Epithelial cell of proximal tubule (primary cell): ENCODE measurements at places on chromosomes 4 and X. TPM values are rescaled to one million over a fixed set of nuclear protein-coding genes. Genes with fewer than 3 reads are reported as not detected.

- no peak for DNase-seq
Observed at GRCh38 chr4:39978378-39978775, 666 bp upstream of the PDS5A start.

DNA sequence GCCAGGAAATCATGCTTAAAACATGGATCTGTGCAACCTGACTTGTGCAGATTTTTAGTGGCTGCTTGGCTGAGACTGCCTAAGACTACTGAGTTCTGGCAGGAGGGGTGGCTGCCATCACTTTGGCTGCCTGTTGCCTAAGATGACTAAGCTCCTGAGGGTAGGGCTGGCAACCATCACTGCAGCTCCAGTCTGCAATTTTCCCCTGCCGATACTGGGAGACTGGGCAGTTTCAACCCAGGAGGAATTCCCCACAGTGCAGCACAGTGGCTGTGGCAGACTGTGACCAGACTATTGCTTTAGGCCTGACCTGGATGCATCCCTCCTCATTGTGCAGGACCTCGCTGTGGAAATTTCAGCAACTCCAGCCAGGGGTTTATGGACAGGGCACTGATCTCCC lies 544.9 kb downstream of the ANKRD50 start:
- no peak for DNase-seq

DNA sequence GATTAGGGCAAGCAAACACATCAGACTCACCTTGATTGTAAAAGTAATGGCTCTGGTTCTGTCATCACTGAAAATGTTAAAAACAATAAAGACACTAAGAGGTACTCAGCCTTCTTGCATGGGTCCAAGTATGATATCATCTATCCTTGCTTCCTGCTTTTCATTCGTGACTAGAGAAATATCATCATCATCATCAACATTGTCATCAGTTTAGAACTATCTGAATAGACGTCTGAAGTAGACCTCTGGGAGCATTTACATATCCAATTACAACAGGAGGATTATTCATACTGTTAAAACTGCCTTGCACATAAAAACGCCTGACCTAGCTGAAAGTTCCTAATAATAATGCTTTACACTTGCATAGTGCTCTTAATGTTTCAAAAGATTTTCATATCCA lies 9.8 kb upstream of the FRAS1 start:
- no peak for DNase-seq

- no peak for DNase-seq
Observed at GRCh38 chr4:85870298-85871083, 395.5 kb downstream of the ARHGAP24 start.

- DNase-seq = no peak
Observed at GRCh38 chr4:89216866-89217265, 90.7 kb downstream of the GPRIN3 start.

DNA sequence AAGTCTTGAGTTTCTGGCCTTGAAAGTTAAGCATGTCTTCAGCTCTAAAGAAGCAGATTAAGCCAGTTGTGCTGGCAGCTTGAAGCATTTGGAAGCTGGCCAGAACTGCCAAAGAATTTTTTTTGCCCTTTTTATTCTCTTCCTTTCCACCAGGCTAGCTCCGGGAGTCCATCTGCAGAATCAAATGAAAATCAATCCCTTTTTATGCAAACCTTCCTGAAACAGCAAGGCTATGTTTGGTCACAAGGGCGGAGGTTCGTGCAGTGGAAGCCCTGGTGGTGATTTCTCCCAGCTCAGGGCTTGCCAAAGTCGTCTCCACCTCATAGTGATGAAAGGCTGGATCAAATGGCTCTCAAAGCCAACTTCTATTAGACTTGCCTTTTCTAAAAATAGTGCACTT lies 21.6 kb upstream of the C4orf54 start:
- DNase-seq = no peak

DNA sequence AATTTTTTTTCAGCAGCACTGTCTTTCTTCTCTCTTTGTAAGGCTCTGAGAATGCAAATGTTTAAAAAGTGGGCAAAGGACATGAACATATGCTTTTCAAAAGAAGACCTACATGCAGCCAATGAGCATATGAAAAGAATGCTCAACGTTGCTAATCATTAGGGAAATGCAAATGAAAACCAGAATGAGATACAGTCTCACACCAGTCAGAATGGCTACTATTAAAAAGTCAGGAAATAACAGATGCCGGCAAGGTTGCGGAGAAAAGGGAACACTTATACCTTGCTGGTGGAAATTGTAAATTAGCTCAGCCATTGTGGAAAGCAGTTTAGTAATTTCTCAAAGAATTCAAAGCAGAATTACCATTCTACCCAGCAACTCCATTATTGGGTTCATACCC lies 51.6 kb downstream of the BMP15 start:
- DNase-seq = no peak

DNA sequence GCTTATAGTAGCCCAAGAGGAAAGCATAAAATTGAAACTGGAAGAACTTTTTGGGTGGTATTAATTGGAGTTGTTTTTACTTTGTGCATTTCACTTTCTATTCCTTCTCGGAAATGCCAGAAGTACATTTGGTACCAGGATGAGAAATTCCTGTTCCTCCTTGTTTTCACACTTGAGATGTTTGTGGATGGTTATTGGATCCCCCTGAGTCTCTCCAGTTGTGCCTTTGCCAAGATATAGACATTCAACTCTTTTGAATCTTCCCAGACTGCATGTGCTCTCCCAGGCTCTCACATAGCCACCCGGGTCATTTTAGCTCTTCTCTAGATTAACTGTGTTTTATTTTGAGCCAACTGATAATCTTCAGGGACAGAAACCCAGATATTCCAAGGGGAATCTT lies 120.5 kb downstream of the AFF1 start:
- no peak for DNase-seq

DNA sequence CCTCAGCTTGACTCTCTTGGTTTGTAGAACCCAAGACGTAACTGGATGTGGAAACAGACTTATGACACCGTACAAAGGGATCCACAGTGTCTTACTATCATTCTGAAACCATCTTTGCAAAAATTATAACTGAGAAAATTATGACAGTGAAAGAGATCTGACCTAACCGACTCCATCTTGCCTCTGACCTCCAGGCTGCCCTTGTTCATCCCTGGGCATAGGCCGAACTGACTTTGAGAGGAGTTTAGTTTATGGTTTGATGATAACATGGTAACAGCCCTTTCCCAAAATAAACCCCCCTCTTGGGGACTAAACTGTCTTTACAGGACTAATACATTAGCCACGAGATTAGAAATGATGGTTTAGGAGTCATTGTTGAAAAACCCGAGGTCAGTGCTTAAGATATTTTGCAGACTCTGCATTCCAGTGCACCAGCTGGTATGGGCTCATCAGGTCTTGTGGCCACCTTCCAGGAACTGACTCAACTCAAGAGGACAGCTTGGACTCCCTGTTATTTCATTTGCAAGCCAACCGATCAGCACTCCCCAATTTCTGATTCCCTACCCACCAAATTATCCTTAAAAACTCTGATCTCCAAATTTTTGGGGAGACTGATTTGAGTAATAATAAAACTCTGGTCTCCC lies 49.6 kb downstream of the CASP3 start:
- DNase-seq = peak; percentile 25

DNA sequence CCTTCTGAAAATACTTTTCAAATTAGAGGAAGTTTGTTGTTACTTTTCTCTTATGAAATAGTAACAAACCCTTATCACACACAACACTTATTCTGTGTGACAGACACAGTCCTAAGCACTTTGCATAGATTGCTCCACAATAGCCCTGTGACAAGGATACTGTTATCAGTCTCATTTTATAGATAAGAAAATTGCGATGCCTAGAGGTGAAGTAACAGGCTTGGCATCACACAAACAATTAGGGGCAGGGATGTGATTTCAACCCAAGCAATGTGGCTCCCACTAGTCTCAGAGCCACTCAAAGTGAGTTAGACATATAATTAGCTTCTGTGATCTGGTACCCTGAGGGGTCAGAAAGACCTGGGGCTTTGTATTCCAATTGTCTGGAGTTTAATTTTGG lies 339.9 kb downstream of the FBXO8 start:
- no peak for DNase-seq

DNA sequence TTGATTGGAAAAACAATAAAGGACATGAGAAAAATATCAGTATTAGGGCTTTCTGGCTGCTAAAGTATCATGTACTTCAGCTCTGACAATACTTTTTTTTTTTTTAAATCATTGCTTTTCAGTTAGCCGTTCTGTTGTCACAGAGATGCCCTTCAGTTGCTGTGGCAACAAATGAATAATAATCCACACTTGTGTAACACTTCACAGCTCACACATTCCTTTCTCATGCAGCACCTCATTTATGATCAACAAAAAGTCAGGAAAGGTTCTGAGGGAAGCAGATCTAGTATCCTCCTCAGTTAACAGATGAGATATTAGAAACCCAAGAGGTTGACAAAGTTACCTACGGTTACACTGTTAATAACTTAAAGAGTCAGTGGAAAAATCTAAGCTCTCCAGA lies 444.2 kb upstream of the SLIT2 start:
- peak; percentile 93 for DNase-seq

- DNase-seq = no peak
Observed at GRCh38 chr4:98996765-98997068, 1.2 kb downstream of the METAP1 start.

- no peak for DNase-seq
Observed at GRCh38 chr4:112540695-112541094, 24.7 kb upstream of the NEUROG2 start.

DNA sequence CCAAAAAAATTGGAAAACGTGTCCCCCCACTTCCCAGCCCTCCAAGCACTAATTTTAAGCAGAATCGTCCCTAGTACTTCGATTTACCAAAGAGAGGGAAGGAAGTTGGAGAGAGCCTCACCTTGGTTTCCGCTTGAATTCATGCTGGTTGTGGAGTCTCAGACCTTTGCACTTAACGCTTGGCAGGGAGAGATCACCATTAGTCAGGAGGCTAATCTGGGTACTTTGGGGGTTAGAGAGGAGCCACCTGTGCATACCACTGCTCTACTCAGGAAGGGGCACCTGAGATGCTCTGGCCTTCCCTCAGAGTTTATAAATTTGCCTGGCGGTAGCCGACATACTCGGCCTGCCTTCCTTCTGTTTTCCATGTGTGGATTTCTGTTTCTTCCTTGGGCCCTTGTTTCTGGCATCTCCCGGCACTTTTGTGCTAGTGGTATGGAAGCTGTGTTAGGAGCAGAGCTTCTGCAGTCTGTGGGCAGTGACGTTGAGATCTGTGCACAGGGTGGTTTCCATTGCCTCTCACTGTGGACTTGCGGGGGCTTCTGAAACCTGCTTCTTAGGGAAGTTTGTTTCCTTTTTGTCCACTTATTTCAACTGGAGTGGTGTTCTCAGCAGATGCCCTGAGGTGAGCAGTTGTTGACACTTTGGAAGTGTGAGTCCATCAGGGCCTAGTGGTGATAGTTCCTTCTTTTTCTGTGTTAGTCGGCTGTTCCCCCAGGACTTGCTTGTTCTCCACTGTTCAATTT lies 104.2 kb downstream of the TMEM131L start:
- DNase-seq = no peak

GRCh38 chr4:82421796-82422560 lies 8.3 kb downstream of the HNRNPDL start:
- DNase-seq = no peak

DNA sequence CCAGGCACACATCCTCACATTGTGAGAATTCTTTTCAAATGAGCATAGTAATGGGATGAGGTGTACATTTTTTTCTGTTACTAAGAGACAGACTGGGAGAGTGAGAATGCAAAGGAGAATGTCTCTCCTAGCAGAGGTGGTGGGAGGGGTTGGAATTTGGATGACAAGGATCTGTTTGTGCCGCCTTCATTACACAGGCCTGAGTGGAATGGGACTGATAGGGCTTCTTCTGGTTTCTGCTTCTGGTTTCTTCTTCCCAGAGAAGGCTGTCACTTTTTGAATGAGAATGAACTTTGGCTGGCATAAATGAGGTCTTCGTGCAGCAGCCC lies 55.4 kb downstream of the C4orf51 start:
- peak; percentile 97 for DNase-seq

DNA sequence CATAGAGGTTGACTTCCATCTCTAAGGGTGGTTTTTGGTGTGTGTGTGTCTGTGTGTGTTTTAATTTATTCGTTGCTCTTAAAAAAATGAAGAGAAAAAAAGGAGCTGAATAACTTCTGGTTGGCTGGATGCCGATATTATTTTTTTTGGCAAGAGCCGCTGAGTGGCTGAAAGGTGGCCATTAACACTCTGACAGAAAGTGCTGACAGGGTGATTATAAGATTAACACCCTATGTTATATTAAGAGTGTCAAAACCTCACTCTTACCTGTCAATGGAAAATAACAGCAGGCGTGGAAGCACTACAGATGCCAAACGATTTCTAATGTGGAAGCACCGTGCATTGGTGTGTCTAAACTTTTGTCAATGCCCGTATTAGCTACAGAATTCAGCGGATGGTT lies 622.5 kb downstream of the ANKRD50 start:
- DNase-seq = no peak

DNA sequence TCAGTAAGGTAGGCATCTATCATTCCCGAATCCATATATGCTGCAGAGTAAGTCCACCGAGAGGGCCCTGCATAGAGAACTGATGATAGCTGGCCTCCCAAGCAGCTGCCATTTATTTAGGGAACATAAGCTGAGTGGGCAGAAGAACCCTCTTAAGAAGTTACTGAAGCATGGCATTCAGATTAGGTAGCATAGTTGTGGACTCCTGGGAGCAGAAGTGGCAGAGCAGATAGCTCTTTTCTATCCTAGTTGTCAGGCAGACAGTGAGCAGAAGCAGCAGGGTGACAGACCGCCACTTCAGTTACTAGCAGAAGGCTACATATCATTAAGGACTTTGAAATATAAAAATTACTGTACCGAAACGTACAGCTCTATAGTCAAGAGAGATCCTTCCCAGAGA lies 454.7 kb downstream of the PPP4R3C start:
- no peak for DNase-seq

DNA sequence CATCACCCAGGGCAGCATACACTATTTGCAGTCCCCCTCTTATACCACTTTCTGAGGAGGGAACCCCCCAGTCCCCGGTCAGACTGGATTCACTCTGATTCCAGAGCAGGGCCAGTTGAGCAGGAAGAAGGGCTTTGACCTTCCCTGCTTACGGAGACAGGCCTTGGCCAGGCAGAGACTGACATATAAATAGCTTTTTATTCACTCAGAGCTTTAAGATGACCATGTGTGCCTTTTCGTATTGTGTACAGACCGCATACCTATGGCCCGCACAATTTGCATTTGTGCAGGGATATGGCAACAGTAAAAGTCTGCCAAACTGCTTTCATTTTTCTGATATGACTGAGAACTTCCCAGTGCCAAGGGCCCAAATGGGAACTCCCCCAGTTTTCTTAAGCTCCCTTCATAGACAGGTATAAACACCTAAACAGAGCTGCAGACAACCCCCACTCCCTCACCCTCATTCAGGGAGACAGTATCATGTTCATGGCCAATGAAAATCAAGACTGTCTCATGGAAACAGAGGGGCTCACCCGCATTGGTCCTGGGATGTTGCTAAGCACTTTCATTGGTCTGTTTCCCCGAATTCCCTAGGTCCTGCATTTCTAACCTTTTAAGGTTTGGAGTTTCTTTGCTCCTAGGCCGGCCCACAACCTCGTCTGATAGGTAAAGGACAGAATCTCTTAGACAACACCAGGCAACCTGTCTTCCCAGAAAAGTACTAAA lies 86.0 kb downstream of the RTL5 start:
- no peak for DNase-seq

- no peak for DNase-seq
Observed at GRCh38 chr4:5448221-5448620, 260.1 kb downstream of the EVC2 start.

Gene SPANXC
- not detected in 2 replicates for total RNA-seq

Gene F11
- not detected in 2 replicates for total RNA-seq

Gene RAI2
- total RNA-seq = 0.17 TPM in 1 of 2 replicates, not detected in the other

Gene FAM9C
- not detected in 2 replicates for total RNA-seq

Gene GJB1
- total RNA-seq = 0.07 and 0.40 TPM in 2 replicates

Gene HPSE
- 0.69 and 3.8 TPM in 2 replicates for total RNA-seq

Gene ART3
- not detected in 2 replicates for total RNA-seq

Gene SLC10A3
- 26.1 and 29.1 TPM in 2 replicates for total RNA-seq

Gene PPEF2
- total RNA-seq = not detected in 2 replicates

Gene PABPC1L2B
- not detected in 2 replicates for total RNA-seq

Gene FAM9B
- not detected in 2 replicates for total RNA-seq
